Stimulated activated memory B cell treated with anti-CD40 and anti-IgM and Interleukin-4, amounts not matched to agents 10 μg/mL and 1 μg/mL and 100 μg/mL, for 72 hours (primary cell): ENCODE measurements at places on chromosomes 5 and 9.

DNA sequence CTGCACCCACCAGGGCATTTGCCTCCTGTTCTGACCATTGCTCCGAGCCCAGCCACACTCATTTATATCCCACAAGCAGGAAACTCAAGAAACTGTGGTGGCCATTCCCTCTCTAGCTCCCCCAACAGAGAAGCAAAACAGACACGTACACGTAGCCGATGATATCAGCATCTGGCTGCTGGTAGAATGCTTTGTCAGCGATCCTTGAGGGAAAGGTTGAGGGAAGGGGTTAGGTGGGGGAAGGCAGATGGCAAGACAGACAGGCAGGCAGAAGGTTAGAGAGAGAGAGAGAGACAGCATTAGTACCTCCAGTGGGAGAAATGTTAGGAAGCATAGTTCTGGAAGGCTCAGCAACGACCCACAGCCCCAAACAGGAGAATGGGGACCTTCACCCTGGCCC lies 7.8 kb downstream of the HIGD2A start:
- no peak for ATAC-seq

GRCh38 chr5:33824516-33825195 lies 67.1 kb downstream of the ADAMTS12 start:
- ATAC-seq, result peak; percentile 51

GRCh38 chr9:96423322-96423984 lies 5.3 kb upstream of the ZNF367 start:
- ATAC-seq, result no peak

GRCh38 chr5:157025093-157025698 lies 33.7 kb downstream of the HAVCR1 start:
- ATAC-seq, result peak; percentile 90

DNA sequence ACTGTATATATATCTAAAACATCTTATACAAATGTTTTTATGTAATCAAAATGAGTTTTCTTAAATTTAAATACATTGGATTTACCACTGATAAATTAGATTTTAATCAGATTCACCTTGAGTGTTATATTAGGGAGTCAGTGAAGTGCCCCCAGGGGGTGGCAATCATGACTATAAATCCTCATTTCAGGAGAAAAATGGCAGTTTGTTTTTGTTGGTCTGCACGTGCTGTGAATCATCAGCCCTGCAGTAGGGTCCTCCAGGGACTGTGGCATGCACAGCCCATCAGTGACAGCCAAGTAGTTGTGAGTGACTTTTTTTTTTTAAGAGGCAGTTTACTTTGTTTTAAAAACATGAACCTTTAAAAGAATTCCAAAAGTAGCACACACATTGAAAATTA lies 65.2 kb downstream of the ZSWIM6 start:
- ATAC-seq, result no peak
